ENCODE measurements at places on chromosomes 3 and 15.

DNA sequence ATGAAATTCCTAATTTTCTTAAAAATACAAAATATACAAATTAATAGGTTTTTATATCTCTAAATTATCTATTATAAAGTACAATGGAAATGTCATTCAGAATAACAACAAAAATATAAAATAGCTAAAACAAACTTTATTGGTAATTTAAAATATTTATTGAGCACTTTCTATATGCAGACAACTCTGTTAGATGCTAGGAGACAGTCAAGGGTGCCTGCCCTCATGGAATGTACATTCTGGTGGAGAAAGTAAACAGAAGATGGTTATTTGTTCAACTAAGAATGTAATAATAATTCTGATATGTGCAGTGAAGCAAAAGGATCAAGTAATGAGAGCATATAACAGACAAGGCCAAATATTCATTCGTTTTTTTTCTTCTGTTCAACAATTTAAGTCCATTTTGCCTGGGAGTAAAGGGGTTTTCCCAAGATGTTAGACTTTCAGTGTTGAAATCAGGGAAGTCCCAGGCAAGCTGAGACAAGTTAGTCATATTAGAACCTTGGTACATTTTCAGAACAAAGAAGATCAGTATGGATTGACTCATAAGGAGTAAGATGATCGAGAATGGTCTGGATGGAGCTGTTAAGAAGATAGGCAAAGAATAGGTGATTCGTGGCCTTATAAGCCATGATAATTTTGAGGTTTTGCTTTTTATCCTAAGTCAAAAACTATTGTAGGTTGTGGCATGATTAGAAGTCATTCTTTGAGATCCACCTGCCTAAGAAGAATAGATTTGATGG, 150.2 kb upstream of the MLF1 start:
- DNase-seq = no peak

- no peak for DNase-seq
Measured at GRCh38 chr3:105997800-105998526, 129.2 kb upstream of the CBLB start.

DNA sequence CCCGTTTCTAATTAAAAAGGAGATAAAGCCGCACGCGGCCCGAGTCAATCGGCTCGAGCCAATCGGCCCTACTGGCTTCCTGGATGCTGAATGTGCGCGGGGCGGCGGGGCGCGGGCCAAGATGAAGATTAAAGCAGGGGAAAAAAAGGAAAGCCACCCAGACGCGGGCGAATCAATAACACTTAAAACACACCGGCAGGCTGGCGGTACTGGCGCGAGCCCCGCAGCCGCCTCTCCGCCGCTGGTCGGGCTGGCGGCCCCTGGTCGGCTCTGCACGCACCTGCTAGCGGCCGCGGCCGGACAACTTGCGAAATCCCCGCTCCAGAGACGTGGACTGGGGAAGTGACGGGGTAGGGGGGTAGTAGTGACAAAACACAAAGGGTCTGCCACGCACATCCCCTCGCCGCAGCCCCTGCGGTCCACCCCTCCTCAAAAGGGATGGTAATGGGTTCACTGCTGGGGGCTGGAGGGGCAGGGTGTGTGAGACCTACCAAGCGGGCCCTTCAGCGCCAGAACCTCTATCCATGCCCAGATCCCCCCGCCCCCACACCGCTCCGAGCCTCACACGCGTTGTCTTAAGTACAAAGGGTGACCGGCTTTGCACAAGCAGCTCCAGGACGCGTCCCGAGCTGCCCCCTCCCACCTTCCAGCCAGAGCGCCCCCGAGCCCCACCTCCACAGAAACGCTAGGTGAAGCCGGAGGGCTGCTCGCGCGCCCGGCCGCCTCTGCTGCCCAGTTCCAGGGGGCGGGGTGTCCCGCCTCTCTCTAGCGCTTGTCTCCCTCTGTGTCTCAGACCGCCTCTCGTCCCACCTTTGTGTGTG, 1.4 kb downstream of the WNT7A start:
- no peak for DNase-seq

DNA sequence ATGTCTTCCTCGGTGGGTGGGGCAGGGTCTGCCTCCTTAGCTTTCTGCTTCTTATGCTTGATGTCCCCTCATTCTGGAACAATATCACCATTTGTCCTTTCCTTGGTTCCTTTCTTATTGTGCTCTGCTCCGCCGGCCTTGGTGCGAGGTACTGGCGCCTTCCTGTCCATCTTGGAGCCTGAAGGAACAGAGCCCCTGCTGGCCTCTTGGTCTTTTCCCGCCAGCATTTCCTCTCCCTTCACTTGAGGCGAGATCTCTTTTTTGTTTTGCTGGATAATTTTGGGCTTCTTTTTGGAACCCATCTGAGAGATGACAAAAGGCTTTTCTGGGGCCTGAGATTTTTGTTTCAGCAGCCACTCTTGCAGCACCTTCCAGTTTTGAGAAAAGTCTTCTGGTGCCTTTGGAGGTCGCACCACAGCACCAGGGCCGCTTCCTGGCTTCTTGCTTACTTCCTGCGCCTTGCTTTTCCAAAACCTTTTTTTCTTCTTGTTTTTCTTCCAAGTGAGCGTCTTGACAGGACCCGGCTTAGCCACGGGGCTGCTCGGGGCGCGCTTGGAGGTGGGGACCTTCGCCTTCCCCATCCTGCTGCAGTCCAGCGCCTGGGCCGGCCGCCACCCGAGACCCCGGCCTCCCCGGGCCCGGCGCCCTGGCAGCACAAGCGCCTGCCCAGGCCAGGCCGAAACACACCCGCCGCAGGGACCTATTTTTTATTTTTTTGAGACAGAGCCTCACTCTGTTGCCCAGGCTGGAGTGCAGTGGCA, 127.1 kb downstream of the KLF13 start:
- no peak for DNase-seq

DNA sequence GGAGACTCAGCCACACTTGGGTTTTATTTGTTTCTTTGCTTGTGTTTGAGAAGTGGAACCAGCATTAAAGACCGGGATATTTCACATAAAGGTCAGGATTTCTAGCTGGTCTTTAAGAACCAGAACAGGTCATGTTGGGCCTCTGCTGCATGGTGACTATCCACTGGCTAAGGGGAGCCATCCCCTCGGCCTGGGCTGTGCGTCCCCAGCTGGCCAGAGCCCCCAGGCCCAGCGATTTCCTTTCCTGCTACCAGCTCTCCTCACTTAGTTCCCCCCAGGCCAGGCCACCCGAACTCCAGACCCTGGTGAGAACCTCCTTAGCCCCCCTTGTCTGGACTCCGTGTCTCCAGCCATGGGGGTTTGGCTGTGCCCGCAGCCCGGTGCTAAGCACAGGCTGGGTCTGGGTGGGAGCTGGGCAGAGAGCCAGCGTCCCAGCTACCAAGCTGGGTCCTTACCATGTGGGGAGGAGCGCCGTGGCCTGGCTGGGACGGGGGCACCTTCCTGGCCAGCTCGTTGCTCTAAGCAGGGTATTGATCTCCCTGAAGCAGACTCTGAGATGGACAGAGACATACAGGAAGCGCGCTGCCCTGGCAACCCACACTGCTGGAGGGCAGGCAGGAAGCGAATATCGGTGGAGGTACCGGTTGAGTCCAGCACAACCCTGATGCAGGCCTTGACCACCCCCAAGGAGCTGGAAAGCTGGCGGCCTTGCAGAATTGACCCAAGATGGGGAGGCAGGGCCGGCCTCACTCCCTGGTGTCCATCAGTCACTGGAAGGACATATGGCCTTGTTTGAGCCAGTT, 49.4 kb downstream of the KLF15 start:
- DNase-seq = no peak

- DNase-seq = no peak
Measured at GRCh38 chr15:74642734-74643664, 27.4 kb downstream of the CLK3 start.

DNA sequence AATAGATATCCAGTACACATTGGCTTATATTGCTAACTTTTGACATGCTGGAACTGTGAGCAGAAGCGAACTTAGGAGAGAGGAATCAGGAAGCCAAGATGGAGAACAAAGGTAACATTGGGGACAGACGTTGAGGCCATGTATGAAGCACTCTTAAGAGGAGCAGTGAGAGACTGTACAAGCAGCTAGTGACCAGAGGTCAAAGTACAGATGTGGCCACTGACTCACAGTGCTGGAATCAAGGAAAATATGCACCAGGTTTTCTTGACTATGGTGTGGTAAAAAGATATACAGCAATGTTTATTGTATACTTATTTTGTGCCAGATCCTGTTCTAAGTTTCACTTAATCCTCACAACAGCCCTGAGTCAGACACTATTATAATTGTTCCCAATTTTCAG, 2.0 kb upstream of the IL20RB start:
- DNase-seq = no peak

- no peak for DNase-seq
Measured at GRCh38 chr3:169836942-169837275, 24.2 kb upstream of the LRRC34 start.

GRCh38 chr15:80444680-80445251, 40.6 kb downstream of the ARNT2 start:
- DNase-seq = no peak

DNA sequence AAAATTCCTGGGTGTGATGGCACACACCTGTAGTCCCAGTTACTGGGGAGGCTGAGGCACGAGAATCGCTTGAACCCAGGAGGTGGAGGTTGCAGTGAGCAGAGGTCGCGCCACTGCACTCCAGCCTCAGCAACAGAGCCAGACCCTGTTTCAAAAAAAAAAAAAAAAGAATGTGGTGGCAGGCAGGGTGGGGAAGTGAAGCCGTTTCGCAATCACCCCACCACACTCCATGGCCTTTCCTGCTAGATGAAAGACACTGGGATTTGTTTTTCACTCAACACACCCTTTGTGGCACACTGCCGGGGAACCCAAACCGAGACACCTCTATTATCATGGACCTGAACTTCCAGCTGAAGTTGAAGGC, 172.4 kb upstream of the IQSEC1 start:
- no peak for DNase-seq

DNA sequence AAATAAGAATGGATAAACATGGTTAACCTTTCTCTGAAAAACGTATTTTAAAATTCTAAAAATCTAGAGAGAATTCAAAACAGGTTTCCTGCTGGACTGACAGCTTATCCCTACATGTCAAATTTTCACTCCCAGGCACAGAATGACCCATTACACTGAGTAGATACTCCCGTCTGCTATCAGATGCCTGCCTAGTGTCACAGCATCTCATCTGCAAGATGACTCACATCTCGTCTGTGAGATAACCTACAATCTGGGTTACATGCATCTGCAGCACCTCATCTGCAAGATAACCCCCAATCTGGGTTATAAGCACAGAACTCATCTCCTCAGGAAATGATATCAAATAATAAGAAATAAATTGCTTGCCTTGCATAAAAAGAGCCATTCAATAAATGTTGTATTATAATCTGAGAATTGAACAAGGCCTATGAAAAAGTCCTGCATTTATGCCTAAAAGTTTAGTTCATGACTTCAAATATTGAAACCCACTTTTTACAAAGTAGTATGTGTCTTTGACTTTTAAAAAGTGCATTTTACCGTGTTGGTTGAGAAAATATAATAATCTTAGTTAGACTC, 188.3 kb upstream of the THBS1 start:
- no peak for DNase-seq

- no peak for DNase-seq
Measured at GRCh38 chr3:133964547-133964946, 65.2 kb downstream of the SLCO2A1 start.

- DNase-seq = no peak
Measured at GRCh38 chr3:114207768-114208167, 28.9 kb upstream of the DRD3 start.

- DNase-seq = no peak
Measured at GRCh38 chr3:14042680-14043079, 82.0 kb downstream of the CHCHD4 start.

- no peak for DNase-seq
Measured at GRCh38 chr15:99127773-99128172, 22.9 kb downstream of the SYNM start.

GRCh38 chr15:66756295-66756694, 54.3 kb downstream of the SMAD6 start:
- DNase-seq = no peak

GRCh38 chr3:99576904-99577559, 61.4 kb upstream of the COL8A1 start:
- DNase-seq = no peak
